ENCODE measurements at places on chromosomes 12 and 14. TPM values are rescaled to one million over a fixed set of nuclear protein-coding genes. Genes with fewer than 3 reads are reported as not detected.

The SPTB gene
- total RNA-seq = not detected

The PLEKHH1 gene
- 4.7 TPM for total RNA-seq

The GPX2 gene
- total RNA-seq = 1.3 TPM

The KLHDC1 gene
- total RNA-seq = 0.90 TPM

The CNTN1 gene
- 30.3 TPM for total RNA-seq

The MYH6 gene
- total RNA-seq = not detected

The NTS gene
- not detected for total RNA-seq

GRCh38 chr14:54301359-54301758 lies 95.4 kb upstream of the CDKN3 start:
- DNase-seq = no peak

DNA sequence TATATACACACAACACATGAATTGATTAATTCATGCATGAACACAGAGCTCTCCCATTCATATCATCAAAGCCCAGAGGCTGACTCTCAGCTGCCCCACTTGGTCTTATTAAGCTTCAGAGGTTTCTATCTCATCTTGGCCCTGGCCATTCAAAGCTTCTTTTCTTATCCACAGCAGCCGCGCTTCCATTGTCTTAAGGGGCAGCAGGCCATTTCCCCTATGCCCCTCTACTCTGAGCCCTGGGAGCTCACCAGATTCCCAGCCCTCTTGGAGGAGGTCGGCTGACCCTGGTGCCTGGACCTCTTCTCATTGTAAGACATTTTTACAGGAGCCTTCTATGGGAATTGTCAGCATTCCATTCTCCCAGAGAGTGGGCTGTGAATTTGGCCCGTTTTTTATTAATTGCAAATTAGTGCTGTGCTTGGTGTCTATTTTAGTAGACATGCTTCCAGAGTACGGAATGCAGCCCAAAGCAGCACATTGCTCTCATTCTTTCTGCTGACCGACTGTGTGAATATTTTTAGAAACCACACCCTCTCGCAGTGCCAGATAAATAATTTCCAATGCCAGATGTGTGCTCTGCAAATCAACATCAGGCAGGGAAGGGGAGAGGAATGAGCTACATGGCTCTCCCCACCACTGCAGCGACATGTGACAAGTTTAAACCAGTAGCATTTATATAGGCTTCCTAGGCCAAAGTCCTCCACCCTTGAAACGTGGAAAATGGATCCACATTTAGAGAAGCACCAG lies 58.5 kb downstream of the NUAK1 start:
- no peak for DNase-seq

DNA sequence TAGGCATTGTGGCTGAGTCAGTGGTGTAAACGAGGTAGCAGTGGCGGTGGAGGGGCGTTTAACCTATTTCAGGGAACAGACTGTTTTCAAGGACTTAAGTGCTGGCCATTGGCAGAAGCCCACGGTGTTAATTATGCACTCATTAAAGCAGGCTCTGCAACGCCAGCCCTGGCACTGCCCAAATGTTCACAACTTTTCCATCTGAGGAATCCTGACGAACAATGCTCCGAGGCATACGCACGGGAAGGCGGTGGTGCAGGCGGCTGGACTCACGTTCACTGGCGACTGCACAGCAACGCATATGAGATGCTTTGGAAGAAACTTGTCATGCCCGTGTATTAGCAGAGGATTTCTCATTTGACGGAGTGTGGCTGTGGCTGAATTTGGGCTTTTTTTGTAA lies 70.6 kb upstream of the SLC24A4 start:
- no peak for DNase-seq

DNA sequence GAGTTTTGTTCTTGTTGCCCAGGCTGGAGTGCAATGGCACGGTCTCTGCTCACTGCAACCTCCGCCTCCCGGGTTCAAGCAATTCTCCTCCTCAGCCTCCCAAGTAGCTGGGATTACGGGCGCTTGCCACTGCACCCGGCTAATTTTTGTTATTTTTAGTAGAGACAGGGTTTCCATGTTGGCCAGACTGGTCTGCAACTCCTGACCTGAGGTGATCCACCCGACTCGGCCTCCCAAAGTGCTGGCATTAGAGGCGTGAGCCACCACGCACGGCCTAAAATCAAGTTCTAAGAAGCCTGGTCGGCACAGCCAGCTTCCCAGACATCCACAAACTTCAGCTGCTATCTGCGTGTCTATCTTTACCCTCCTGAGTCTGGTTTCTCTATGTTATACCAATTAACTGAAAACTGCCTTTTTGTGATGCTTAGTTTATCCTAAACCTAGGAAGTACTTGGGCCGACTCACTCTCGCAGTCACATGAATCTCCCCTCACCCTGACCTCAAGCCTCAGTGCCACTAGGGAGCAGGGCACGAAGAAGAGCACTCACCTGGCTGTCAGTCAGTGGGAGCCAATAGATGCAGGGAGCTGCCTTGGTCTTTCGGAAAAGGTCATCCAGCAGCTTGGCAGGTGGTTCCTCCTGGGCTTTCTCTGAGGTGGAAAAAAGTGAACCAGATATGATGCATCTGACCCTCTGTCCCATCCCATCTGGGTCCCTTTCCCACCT lies 3.4 kb upstream of the CDH24 start:
- no peak for DNase-seq

DNA sequence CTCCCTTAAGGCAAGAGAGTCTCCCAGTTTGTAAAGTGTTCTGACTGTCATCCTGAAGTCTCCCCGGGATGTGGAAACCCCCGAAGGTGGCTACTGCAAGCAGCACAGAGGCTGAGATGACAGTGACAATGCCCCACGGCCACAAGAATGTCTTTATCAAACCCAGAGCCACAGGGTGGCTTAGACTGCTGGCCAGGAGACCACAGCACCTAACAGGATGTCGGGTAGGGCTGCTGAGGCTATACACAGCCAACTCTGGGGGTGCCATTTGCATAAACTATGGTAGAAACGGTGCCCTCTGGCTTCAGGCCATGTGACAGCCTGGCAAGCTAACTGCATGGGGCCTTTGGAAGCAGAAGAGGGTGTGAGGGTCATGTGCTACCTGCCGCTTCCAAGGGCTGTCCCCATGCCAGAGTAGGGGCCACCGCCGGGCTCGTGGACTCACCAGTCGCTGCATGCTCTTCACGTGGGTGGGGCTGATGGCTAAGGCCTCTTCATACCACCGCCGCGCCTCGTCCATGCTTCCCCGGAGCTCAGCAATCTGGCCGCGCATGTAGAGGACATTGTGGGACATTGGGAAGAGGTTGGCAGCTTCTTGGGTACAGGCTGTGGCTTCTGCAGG lies 180.9 kb downstream of the CALM1 start:
- no peak for DNase-seq

DNA sequence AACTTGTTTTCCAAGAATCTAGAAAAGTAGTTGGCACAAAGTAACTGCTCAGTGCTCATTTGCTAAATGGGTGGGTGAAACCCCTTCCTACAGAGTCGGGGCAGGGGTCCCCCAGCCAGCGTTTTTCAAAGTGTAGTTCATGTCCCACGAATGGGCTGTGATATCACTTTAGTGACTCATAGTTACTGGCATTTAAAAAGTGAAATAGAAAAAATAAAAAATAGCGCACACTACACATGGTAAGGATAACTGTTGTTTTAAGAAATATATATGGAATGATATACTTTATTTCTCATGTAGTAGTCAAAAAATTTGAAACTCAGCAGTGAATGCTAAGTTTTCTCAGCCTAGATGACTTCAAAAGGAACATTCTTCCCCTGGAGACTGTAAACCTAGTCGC lies 250.4 kb downstream of the CHST11 start:
- no peak for DNase-seq

GRCh38 chr14:61653507-61653906 lies 41.8 kb upstream of the HIF1A start:
- peak; percentile 86 for DNase-seq

DNA sequence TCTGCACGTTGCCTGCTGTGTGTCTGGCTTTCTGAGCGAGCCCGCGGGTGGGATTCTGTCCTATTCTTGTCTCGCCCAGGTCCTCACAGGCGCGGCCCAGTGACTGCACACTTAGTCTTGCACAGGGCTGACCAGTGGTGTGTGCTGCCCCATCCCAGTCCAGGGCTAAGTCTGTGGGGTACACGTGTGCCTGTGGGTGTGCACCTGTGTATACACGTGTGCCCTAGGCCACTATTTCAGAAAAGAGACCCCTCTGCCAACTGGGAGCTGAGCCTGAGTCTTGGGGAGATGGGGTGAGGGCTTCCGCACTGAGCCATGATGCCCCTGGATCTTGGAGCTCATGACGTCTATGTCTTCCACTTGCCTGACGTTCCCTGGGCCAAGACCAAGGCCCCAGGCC lies 185.5 kb upstream of the PRMT8 start:
- DNase-seq = no peak

DNA sequence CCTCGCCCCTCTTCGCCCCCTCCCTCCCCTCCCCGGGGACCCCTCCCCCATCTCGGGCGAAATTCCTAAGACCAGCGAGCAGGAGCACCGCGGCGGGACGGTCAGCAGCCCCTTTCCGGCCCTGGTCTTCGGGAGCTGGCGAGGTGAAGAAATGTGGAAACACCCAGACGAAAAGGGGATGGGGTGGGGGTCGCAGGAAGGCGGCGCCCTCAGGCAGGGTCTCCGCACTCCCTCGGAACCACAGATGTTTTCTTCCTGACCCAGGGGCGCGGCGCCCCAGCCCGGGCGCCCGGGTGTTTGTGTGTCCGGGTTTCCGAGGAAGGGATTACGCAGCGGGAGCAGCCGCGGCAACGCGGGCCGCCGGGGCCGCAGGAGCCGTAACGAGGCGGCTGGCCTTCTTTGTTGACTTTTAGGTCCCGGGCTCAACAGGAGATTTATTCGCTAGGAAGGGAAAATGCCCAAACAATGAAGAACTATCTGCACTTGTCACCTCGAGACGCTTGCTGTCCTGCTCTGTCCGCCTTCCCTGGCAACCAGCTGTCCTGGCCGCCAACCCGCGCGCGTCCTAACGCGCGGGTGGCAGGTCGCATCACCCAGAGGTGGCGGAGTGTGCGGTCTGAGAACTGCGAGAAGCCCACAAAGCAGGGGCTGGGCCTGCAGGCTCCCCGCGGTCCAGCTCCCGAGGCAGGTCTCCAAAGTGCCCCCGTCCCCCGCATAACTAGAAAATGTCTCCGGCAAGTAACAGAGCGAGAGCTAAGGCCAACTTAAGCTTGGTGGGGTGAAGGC lies 7.0 kb downstream of the FOXA1 start:
- peak; percentile 26 for DNase-seq

DNA sequence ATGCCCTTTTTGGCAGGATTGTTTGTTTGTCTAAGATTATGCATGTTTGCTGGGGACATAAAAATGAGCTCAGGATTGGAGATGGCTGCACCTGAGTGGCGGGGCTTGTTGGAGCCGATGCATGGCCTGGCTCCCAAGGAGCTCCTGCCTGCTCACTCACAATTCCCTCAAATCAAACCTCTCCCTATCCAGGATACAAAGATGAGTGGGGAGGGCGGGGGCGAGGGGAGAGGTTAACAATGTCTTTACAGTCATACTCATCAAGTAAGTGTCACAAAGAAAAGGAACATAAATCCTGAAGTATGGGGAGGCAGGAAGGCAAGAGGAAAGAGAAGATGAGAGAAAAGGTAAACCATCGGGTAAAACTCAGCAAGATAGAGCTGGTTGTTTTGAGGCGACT lies 104.0 kb upstream of the COCH start:
- DNase-seq = no peak

DNA sequence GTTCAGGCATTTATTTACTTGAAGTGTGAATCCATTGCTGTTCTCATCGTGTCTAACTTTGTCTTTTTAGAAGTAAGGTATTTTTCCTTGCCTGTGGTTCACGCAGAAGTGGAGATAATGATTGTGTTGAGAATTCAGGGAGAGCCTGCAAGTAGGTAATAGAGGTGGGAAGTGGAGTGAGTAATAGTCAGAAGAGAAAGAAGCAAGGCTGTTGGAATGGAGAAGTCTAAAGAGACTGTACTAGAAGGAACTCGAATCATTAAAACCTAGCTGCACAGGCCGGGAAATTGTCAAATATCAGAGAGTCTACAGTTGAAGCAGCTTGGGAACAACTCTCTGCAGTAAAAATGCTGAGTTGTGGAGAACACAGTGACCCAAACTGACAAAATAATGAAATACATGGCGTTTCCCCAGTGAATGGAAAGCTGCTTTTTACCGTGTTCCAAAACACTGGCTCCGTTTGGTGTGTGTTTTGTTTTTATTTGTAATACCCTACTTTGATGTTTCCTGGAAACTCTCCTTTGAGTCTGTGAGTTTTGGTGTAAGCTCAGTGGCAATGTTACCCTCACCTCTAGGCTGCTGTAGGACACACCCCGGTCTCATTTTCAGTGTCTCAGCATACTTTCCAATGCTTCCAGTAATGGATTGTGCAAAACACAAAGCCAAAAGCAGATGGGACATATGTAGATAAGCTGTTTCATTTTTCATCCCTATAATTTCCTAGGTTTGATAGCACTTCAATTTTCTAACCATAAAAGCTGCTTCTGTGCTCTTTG lies 146.6 kb downstream of the CRADD start:
- no peak for DNase-seq

DNA sequence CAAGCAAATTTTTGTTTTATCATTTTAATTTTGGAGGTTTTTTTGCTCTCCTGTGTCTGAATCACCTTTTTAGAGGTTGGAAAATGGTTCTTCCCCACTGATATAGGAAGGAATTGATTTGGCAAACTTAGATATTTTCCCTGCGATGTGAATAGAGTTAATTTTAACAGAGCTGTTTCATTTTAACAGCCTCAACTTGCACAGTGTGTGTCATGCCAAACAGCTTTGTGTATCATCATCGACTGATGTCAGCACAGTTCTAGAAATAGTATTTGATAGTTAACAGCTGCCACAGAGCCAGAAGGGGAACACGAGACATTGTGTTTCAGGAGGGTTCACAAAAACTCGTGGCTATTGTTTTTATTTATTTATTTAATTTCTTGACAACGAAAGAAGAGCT lies 243.1 kb upstream of the FOXN3 start:
- no peak for DNase-seq

DNA sequence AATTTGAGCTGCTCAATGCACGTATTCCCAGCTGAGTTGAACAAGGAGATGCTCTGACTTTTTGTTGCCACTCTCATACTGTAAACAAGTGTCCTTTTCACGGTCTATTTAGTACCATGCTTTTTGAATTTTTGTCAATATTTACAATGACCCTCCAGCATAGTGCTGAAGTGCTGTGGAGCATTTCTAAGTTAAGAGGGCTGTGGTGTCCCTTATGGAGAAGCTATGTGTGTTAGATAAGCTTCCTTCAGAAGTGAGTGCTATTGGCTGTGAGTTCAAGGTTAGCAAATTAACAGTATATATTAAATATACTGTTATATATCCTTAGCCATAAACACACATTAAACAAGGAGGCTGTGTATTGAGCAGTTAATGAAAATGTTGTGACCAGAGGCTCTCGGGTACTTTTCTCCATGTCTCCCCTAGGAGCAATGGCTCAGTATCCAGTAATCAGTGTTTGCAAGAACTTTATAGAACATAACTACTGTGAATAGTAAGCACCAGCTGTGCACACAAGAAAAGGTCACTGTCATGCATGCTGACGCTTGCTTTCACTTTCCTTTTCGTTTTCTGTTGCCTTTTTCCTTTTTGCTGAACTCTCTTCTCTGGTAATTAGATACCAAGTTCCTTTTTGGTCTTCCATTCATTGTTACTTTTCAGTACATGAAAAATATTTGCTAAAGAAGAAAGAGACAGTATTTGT lies 187.2 kb upstream of the NEDD1 start:
- peak; percentile 20 for DNase-seq

All from bronchial epithelial cell (primary cell).